ENCODE measurements at places on chromosomes 6 and 20.

- DNase-seq = no peak
Measured at GRCh38 chr6:138972226-138972665, 15.8 kb downstream of the REPS1 start.

DNA sequence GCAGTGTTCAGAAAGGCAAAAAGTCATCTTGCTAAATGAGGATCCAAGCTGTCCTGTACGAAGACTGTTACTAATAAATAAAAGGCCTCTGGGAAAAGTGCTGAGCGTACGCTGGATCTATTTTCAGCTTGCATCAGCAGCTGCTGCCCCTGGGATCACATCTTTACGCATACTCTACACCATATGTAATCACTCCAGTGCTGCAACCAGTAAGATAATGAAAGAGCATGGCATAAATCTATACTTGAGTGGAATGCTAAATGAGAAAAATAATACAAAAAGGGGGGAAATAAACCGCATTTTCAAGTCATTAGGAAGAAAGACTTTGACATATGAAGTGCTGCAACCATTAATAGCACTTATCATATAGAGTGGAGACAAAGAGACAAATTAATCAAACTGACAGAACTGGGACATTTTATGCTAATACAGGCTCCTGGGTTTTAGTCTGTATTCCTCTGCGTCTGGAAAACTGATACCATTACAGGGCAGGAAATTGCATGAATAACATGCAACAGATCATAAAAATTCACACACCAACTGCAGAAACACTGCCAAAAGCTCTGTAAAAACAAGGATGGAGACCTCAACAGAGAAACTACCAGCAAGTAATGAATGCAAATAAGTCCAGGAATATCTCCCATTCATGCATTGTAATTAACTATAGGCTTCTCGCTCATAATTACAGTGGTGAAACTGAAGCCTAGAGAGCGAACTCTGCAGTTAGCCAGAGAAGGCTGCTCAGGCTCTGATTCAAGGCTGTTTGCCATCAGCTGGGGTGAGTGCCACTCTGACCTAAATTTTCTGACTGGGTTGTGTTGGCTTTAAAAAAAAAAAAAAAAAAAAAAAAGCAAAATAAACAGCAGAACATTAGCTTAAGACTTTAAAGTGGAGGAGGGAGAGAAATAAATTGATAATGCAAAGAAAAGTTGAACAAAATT lies 83.8 kb downstream of the GJA10 start:
- no peak for DNase-seq

GRCh38 chr6:82076916-82077315 lies 170.6 kb downstream of the IBTK start:
- no peak for DNase-seq

- DNase-seq = no peak
Measured at GRCh38 chr20:53708129-53708968, 114.7 kb upstream of the ZNF217 start.

DNA sequence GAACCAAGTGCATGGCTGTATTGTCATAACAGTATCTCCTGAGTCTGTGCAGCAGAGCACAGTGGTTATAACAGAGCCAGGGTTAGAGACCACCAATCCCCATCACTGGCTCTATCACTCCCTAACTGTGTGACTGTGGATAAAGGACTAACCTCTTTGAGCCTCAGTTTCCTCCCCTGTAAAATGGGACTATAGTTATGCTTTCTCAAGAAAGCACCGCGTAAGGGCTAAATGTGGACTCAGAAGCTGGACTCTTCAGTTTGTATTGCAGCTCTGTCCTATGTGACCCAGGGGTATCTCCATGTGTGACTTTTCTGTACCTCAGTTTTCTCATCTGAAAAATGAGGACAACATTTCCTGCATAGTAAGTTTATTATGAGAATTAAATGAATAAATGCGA lies 59.9 kb downstream of the TRAM2 start:
- no peak for DNase-seq

DNA sequence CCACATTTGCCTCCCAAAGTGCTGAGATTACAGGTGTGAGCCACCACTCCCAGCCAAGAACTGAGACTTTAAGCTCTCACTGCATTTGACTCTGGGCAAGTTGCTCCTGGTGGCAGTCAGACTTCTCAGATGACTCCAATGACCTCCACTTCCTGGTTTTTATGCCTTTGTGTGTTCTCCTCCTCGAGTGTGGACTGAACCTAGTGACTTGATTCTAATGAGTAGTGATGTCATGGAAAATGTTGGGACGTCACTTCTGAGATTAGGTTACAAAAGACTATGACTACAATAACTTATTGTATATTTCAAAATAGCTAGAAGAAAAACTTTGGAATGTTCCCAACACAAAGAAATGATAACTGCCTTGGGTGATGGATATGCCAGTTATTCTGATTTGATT lies 12.0 kb downstream of the SPINT3 start:
- DNase-seq = no peak

DNA sequence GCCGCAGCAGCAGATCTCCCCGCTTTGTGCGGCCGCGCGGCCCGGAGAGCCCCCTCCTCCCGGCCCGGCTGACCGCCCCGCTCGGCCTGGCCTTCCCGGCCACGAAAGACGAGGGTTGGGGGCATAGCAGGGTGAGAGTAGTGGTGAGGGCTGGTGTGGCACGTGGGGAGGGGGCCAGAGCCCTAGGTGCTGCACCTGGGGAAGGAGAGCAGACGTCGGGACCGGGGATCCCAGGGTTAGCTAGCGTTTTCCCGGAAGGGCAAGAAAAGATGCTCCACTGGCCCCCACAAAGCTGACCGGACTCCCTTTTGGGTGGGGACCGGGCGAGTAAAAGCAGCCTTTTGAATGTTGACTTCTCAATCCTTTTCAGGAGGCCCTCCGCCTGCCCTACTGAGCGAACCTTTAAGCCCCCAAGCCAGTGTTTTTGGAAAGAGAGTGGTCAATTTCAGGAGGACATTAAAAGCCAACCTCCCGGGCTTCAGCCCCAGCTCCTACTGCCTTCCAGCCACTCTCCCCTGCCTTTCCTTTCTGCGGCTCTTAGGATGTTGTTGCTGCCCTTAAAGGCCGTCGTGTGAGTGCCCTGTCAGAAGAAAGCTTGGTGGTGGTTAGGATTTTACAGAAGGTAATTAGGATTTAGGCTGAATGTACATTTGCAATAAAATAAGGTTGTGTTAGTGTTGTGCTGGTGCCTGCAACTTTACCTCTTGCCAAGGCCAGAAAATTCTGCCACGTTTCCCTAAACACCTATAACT lies 648 bp upstream of the BACH2 start:
- DNase-seq = no peak
